ENCODE measurements at places on chromosomes 12 and 14.

DNA sequence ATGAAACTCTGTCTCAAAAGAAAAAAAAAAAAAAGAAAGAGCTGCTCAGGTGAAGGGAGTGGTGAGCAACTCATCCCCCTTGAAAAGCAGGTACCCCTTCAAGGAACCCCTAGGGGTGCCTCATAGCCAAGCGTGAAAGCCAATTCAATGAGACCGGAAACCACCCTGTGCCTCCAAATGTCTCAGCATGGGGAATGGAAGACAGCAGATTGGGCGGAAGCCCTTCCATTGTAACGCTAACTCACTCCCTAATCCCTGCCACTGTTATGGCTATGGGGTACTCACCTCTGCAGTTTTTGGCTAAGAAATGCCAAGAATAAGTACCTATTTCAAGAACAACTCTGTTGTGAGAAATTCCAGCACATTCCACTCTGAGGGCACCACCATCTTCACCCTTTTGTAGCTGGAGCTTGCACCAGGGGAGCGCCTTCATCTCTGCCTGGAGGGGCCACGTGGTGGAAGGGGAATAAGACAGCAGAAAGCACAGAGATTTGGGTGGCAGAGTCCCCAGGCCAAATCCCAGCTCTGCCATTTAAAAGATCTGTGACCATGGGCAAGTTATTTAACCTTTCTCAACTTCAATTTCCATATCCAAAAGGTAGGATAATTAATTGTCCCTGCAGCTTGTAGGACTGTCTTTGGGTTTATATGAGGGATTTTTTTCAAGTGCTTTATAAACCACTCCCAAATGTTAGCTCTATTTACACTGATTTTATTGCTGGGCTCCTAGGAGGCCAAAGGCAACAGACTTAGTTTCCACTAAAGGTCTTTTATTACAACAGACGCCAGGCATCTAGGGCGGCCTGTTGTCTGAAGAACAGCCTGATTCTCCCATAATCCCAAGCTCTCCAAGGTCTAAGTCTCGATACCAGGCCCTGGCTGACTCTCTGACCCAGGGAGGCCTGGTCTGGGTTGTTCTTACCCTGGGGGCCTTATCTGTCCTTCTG, 63.9 kb downstream of the ITPK1 start:
- DNase-seq, result no peak

DNA sequence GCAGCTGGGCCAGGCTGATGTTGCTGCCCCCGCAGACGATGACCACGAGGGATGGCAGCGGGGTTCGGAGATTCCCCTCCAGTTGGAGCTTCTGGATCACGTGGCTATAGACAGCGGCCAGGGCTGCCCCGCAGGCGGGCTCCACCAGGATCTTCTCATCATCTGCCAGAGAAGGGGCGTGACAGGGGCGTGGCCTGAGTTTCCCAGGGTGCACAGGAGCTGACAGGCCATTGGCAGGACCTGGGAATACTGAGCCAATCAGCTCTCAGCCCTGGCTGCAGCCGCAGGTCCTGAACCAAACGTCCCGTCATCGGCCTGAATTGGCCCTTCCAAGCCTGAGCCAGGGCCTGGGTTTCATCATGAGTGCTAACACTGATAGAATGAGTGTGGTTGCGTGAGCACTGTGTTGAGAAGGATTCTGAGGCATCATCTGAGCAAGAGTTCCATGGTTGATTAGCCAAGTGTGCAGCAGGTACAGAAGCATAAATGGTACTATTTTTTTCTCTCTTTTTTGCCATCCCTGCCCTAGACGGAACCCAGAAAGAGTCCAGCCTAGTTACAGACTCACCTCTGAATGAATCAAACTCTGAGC, 10.6 kb downstream of the SDS start:
- no peak for DNase-seq

DNA sequence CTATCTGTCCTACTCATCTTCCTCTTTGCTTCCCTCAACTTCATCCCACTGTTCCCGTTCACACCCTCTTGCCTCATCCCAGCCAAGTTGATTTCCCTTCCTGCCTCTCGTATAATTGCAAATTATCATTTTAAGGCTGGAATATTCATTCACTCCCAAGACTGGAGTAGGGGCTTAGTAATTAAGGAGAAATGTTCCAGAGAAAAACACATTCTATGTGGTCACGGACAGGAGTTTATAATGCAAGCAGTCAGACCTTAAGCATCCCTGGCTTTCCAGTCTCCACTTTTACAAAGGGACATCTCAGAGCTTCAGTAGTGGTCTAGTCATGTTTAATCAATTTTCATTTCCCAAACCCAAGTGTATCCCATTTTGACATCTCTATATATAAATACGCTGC, 54.9 kb downstream of the TMEM132D start:
- no peak for DNase-seq

DNA sequence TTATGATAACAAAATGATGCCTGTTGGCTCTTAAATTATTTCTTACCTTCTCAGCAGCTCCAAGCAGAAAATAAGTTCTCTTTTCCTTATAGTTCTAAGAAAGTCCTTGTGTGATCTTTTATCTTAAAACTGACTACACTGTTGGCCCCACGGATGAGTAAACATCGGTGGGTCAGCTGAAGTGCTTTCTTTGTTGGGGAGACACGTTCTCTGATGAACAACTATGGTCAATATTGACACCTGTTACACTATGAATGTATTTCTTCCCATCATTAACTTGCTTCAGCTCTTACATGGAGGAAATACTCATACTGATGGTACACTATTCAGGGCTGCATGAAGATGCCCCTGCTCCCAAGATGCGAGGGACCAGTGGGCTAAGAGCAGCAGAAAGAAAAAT, 110.8 kb upstream of the EEA1 start:
- no peak for DNase-seq

DNA sequence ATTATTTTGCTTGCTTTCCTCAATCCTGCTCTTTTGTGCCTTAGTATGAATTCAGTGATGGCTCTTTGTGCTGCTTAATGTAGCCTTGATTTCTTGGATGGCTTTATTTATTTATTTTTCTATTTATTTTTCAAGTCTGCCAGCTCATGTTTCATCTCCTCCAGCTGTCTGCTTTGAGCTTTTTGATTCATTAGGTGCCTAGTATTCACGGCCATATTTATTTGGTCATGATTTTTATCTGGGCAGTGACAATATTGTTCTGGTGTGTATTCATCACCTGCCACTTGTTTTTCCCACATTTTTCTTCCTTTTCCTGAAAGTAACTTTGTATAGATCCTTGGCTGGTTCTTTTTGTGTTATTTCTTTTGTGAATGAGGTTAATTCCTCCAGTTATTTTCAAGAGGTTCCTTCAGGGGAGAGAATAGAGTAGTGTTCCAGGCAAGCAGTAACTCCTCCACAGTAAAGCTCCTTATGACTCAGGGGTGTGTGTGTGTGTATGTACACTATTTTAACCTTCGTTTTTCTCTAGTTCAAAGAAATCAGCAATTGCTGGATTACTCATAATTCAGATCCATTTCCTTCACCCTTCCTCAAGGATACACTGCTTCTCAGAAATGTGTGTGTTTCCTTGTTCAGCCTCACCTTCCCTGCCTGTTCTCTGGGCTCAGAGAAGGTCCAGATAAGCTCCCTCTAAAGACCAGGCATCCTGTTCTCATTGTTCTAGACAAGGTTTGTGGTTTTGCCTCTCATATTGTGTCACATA, 51.6 kb upstream of the PMCH start:
- DNase-seq, result no peak

- no peak for DNase-seq
Observed at GRCh38 chr12:52060498-52061177, 9.1 kb upstream of the ATG101 start.

- no peak for DNase-seq
Observed at GRCh38 chr12:131415781-131416180, 295.1 kb upstream of the SFSWAP start.

- DNase-seq, result no peak
Observed at GRCh38 chr14:63245893-63246292, 41.6 kb downstream of the RHOJ start.

DNA sequence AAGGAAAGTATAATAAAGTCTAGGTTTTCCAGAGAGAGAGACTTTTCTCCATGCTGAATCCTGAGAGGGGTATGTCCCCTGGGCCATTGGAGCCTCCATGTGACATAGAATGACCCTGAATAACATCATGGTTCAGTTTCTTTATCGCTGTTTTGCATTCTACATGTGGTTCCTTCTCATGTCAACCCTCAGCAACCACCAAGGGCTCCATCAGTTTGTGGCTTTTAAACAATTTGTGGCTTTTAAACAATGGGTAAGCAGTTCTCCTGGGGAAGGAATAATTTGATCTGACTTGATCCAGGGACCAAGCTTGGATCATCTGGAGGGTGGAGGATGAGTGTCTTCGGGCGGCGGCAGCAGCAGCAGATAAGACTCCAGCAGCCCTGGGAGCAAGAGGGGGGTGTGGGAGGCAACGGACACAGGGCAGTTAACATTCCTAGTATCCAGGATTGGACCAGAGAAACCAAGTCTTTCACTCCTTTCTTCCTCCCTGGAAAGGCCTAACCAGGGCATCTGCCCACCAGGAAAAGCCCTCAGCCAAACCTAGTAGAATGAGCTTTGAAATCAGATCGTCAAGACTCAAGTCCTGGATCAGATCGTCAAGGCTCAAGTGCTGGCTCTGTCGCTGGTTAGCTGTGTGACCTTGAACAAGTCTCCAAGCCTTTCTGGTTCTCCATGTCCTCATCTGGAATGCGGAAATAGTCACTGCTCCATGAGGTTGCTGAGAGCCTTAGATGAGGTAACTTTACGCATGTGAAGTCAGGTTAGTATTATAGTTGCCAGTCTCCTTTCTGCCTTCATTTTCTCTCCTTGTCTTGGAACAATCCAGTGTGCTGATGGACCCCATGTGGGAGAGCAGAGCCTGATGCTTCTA, 27.8 kb upstream of the FAM222A start:
- DNase-seq, result no peak

DNA sequence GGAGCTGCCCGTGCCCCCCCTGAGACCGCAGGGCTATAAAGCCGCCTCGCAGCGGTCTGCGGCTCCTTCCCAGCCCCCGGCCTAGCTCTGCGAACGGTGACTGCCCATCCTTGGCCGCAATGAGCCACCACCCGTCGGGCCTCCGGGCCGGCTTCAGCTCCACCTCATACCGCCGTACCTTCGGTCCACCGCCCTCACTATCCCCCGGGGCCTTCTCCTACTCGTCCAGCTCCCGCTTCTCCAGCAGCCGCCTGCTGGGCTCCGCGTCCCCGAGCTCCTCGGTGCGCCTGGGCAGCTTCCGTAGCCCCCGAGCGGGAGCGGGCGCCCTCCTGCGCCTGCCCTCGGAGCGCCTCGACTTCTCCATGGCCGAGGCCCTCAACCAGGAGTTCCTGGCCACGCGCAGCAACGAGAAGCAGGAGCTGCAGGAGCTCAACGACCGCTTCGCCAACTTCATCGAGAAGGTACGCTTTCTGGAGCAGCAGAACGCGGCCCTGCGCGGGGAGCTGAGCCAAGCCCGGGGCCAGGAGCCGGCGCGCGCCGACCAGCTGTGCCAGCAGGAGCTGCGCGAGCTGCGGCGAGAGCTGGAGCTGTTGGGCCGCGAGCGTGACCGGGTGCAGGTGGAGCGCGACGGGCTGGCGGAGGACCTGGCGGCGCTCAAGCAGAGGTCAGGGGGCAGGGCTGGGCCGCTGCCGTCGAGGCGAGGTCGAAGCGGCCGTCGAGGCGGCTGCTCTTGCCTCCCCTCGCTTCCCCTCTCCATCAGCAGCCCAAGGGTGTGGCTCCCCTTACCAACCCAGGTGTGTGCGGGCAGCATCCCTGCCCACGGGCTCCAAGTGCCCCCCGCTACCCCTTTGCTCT, at the start of gene PRPH:
Gene PRPH (plus strand): TSS at position 66 of the 855 bp plus-strand sequence. CDS start 54 bp downstream, at position 120.
- no peak for DNase-seq

GRCh38 chr12:14946162-14946561, 7.8 kb upstream of the ERP27 start:
- DNase-seq, result no peak

DNA sequence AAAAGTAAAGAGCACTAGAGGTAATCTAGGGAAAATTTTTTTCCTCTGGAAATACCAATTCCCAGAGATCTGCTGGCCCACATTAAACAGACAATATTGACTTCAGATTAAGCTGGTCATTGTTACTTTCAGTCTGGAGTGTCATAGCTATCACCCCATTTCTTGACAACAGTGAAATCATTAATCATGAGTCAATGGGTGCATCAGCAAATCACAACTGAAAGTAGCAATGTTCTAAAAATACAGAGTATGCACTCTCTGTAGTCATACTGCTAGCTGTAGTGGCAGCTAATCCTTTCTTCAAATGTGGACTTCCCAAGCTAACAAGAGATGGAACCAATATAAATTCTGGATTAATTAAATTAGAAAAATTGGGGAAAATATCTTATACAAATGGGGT, 129.9 kb downstream of the CPNE8 start:
- no peak for DNase-seq

DNA sequence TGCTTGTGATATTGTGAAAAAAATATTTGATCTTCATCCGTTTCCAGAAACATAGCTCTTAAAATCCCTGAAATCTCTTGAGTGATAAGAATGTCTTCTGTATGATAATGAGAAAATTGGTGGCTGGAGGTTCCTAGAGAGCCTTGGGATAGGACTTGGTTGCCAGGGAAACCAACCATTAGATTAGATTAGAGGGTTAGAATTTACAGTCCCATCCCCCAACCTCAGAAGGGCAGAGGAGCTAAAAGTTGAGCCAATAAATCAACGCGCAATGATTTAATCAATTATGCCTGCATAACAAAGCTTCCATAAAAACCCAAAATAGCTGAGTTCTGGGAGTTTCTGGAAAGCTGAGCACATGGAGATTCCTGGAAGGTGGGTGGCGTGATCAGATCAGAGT, 10.6 kb downstream of the SEL1L start:
- no peak for DNase-seq

GRCh38 chr14:82298811-82299210, 765.2 kb upstream of the SEL1L start:
- DNase-seq, result no peak

GRCh38 chr14:22567437-22567836, 21.6 kb downstream of the DAD1 start:
- DNase-seq, result no peak

DNA sequence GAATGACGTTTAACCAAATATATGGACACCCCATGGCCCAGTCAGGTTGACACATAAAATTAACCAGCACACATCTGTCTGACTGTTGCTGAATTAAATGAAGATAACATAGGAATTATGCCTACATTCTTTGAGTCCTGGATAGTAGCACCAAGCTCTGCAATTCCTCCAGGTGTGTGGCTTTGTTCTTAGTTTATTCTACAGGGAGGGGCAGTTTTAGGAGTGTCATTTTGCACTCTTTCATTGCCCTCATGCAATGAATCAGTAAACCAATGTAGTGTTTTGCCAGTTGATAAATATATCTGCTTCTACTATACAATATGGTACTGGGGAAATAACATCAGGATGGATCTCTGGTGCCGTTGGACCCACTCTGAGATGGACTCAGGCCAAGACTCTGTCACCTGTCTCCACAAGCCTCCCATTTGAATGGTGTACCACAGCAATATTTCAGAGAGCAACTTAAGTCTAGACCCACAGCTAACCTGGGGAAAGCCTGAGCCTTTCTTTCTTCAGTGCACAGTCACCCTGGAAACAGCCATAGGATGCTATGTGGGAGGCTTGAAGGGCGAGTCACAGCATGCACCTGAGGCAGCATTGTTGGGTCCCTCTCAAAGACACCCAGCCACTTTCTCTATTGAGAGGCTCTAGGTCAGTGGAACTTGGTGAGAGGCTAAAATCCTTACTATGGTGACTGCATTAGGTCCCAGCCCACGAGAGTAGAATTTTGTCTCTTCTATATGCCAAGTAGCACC, 73.2 kb downstream of the ANO4 start:
- DNase-seq, result no peak

- no peak for DNase-seq
Observed at GRCh38 chr14:101591582-101591981, 30.3 kb downstream of the DIO3 start.

All from kidney capillary endothelial cell (primary cell).